ENCODE measurements at places on chromosomes 6 and 20.
A peak's percentile ranks its signal among the peaks of the same experiment; 100 is the strongest.

GRCh38 chr6:50853939-50854338 is 35.3 kb downstream of the TFAP2B start:
- no peak for DNase-seq

- DNase-seq, result no peak
Observed at GRCh38 chr6:18081025-18081668, 41.3 kb downstream of the NHLRC1 start.

GRCh38 chr6:160379466-160379865 is 31.3 kb downstream of the SLC22A3 start:
- no peak for DNase-seq

DNA sequence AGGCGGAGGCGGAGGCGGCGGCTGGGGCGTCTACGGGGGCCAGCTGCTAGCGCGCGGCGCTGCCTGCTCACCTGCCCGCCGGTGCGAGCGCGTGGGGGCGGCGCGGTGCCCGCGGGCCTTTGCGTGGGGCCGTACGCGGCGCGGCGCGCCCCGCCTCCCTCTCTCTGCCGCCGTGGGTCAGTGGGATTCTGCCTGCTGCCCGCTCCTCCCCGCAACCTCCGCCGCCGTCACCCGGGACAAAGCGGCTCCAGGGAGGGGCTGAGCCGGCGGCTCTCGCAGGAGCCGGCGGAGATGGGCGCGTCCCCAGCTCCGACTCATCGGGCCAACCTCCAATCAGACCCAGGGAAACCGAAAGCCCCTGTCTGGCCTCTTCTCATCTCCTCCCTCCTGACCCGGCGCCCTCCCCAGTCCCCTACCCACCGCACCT is at the start of gene RCAN2:
Gene RCAN2 (minus strand): TSS at position 249 of the 427 bp plus-strand sequence.
- DNase-seq, result peak; percentile 5

GRCh38 chr6:132484680-132485018 is 28.3 kb downstream of the STX7 start:
- no peak for DNase-seq

GRCh38 chr6:29014729-29015608 is 9.9 kb upstream of the ZNF311 start:
- no peak for DNase-seq

DNA sequence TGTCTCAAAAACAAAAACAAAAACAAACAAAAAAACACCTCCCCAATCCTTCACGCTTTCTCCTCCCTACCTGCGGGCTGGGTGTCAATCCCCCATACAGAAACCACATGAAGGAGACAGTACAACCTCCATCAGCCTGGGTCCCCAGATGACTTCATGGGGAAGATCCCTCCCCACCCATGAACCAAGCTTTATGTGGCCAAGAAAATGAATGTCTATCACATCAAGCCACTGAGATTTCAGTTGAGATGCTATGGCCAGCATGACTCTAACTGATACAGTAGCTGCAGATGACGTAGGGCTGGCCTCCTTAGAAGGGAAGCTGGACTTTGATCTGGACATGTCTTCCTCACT is 21.2 kb upstream of the BNIP5 start:
- no peak for DNase-seq

DNA sequence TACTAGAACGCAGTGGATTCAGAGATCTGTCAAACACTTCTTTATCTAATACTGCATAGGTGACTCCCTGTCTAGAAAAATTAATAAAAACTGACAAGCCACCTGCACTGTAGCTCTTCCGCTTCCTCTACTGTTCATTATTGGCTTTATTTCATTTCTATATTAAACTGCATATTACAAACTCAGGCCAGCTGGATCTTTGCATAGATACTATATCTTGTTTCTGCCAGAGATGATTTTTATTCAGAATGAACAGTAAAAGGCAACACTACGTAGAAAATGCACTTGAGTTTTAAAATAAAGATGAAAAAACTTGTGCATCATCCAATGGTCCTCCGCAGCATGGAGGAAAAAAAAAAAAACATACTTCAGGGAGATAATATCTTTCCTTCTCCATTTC is 508.3 kb downstream of the PRKN start:
- no peak for DNase-seq

GRCh38 chr6:25035512-25036435 is 100.0 kb upstream of the RIPOR2 start:
- no peak for DNase-seq

DNA sequence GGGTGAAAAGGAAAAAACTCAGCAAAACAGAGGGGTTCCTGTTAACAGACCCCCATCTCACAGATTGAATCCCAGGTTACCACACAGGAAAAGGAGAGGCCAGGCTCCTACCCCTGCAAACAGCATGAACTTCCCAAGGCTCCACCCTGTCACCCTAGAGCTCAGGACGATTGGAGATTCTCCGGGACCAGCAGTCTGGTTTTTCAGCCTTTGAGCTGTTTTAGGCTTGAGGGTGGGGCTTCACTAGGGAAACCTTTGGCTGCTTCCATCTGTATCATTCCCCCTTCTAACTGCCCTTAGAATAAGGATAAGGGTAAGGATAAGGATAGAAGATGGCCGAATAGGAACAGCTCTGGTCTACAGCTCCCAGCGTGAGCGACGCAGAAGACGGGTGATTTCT is 16.0 kb downstream of the C6orf58 start:
- DNase-seq, result no peak

DNA sequence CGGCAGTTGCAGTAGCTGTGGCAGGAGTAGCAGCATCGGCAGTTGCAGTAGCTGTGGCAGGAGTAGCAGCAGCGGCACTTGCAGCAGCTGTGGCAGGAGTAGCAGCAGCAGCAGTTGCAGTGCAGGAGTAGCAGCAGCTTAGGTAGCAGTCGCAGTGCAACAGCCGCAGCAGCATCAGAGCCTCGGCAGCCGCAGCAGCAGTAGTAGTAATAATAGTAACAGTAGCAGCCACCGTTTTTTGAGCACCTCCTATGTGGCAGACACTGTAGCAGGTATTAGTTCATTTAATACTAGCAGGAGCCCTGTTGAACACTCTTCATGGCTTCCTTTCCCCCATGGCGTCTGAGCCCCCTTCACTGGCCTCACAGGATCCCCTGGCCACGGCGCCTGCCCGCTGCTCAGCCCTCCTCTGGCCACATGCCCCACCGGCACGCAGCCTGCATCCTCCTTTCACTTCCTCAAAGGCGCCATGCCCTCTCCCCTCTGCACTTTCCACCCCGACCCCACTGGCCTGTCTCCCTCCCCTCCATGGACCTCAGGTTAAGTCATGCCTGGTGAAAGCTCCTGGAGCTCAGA is 19.1 kb upstream of the IRF4 start:
- DNase-seq, result no peak

DNA sequence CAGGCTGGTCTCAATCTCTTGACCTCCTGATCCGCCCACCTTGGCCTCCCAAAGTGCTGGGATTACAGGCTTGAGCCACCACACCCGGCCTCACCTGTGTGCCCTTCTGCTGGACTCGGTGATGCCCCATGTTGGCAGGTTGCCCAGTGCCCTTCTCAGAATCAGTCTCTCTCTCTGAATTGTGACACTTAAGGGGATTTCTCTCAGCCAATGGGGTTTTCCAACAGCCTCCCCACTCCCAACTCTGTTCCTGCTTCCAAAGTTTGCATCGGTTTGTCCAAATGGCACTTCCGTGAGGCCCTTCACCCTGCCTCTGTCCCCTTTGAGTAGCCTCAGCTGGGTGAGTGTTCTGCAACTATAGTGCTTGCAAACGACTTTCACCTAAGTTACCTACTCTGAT is 3.1 kb upstream of the MRPS10 start:
- no peak for DNase-seq

GRCh38 chr20:25739615-25740320 is 43.1 kb upstream of the ZNF337 start:
- DNase-seq, result peak; percentile 64

DNA sequence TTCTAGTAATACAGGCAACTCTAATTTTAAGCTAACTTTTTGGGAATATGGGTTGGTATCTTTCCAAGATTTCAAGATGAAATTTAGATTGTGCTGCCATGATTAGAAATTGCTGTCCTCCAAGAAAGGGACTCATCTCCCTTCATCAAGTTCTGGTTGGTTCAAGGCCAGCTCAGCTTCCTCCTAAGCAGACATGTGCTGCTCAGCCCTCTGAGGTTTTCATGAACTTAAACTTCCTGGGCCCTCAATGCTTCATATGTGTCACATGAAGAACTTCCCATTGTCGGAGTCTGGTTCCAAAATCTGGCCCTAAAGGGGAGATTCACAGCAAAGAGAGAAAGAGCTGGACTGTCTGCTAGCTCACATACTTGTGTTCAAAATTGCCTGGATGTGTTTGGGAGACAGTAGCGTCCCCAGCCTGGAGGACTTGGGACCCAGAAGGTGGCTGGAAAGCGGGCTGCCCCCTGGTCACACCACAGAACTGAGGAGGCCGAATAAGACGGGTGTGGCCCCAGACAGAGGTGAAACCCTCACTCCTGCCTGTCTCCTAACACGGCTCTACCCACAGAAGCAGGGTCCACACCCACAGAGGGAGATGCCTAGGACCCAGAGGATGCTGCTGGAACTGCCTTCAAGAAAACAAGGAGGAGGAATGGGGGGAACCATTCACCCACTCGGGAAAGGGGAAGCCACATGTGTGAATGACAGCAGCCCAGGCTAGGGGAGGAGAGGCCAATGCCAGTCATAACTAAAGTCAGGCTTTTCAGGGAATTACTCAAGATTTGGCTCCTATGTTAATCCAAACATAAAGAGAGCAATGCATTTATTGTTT is 54.3 kb upstream of the GPR31 start:
- DNase-seq, result no peak

DNA sequence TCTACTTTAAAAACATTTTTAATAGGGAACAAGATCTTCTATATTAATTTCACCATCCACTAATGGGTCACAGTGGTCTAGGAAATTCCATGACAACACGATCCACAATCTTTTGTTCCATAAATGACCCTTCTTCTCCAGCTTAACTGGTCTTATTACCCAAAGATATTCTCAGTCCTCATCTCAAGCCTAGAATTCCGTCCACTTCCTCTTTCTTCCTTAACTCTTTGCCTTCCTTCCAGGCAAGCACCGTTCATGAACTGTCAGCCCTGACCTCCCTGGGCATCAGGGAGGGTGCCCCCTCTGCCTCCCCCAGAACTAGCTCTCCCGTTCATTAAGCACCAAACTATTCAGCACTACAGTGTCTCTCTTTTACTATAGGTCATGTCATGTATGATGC is 8.0 kb downstream of the SAYSD1 start:
- no peak for DNase-seq

DNA sequence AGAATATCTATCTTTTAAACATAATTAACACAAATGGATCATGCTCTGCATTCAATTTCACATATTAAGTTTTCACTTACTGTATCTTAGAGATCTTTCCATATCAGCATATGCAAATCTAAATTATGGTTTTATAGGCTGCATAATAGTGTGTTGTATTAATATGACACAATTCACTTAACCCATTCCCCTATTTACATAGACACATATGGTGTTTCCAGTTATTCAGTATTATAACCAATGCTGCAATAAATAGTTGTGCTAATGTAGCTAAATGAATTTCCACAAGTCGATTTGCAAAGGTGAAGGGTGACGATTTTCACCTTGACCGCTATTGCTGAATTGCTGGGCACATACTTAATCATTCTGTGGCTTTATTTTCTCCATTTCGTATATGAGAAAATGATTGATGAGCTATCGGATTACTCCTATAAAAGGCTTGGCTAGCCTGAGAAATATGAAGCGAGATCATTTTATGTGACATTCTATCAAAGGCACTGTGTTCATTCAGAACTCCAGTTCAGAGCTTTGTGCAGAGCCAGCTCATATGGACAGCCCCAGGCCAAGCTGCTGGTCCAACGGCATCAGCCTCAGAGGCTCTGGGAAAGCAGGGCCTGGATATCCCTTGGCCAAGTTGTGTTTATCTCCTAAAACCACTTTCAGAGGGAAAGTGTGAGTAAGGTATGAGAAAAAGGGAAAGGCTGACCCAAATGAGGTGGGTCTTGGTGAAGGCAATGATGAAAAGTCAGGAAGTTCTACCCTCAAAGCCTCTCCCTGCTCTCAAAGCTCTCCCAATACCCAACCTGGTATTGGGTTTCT is 50.8 kb downstream of the GFOD1 start:
- no peak for DNase-seq

DNA sequence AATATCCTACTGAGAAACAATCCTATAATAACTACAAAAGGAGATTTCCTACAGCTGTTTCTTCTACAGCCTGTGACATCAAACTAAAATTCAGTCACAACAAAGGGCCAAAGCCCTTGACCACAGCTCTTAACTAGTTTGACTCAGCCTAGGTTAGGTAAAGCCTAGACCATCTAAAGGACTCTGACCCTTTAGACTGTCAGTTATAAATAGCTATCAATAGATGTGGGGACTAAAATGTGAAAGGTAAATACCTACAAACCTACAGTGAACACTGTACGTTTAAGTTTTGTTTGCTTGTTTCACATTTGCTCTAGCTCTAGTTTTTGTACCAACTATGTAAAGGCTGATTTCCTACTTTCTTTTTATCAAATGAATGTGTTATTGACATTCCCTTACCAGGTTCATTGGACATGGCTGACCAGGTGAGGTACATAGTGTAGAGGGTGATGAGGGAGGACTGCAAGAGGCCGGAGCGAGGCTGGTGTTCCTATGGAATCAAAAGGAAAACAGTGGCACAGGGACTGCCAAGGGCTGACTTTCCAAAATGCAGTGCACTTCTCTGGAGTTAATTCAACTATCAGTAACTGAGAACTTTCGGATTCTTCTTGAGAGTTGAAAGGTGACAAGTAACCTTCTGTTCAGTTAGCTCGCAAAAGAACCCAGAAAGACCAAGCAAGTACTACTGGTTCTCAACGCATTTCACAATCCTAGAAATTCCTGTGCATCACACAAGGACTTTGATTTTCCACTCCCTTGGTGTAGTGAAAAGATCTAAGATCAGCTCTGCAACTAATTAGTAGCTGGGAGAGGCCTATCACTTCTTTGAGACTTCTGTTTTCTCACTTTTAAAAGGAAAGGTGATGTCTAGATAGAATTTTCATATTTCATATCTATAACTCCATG is 17.2 kb downstream of the SERINC3 start:
- no peak for DNase-seq

GRCh38 chr6:10033223-10033829 is 381.5 kb downstream of the TFAP2A start:
- no peak for DNase-seq

GRCh38 chr6:130934848-130935585 is 107.8 kb downstream of the SMLR1 start:
- DNase-seq, result no peak

GRCh38 chr20:50969912-50970311 is 11.3 kb downstream of the MOCS3 start:
- no peak for DNase-seq

GRCh38 chr20:45012682-45013302 is 46.5 kb downstream of the STK4 start:
- DNase-seq, result peak; percentile 80

DNA sequence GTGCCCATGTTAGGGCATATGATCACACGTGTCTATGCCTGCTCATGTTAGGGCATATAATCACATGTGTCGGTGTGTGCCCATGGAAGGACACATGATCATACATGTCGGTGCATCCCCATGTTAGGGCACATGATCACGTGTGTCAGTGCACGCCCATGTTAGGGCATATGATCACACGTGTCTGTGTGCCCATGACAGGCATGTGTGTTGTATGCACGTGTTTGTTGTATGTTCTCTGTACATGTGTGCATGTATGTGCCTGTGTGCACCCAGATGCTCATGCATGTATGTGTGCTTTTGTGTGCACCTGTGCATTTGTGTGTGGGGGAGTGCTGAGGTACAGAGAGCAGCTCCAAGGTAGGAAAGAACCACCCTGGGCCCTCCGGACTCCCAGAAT is 29.8 kb downstream of the YTHDF1 start:
- no peak for DNase-seq

All from SW 1271 (cell line).